HCT116 (cell line): ENCODE measurements at places on chromosomes 5 and 9. TPM values are rescaled to one million over a fixed set of nuclear protein-coding genes. Genes with fewer than 3 reads are reported as not detected.

DNA sequence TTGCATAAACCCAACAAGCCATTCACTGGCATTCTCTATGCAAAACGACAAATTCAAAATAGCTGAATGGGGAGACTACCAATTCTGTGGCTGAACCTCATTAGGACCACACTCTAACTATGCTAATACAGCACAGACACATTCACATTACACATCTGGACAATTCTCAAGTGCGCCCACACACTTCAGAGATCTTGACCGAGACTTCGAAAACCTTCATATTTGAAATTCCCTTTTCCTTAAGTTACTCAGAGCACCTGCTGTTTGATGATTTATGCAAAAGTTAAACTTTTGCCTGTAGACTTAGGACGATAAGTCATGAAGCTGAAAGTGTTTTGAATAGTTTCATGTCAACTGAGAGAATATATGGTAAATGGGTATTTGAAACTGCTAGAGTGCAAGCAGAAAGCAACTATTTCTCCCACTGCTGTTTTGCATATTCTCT lies 111.9 kb downstream of the FBN2 start:
- DNase-seq, result no peak

DNA sequence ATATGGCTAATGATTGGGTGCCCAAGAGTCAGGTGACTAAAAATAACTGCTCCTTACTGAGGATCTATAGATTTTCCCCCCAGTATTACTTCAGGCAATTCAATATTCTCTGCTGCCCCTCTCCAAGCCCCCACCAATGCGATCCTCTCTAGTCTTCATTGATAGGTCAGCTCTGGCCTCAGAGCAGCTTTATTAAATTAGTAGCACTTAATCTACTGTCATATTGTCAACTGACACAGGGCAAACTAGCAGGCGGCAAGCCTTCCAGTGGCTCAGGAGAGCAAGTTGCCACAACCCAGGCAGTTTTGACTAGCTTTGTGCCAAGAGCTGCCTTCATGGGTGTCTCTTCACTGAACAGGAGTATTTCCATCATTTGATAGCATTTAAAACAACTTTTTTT lies 462.9 kb downstream of the BNC2 start:
- no peak for DNase-seq

C1QTNF2 gene
- 0.15 TPM for total RNA-seq

SLC36A2 gene
- total RNA-seq, result not detected

PAPPA gene
- 0.05 TPM for total RNA-seq
